ENCODE measurements at places on chromosomes 11 and 22. TPM values are rescaled to one million over a fixed set of nuclear protein-coding genes. Genes with fewer than 3 reads are reported as not detected.

XNDC1N gene
- 7.2 TPM for total RNA-seq

DNA sequence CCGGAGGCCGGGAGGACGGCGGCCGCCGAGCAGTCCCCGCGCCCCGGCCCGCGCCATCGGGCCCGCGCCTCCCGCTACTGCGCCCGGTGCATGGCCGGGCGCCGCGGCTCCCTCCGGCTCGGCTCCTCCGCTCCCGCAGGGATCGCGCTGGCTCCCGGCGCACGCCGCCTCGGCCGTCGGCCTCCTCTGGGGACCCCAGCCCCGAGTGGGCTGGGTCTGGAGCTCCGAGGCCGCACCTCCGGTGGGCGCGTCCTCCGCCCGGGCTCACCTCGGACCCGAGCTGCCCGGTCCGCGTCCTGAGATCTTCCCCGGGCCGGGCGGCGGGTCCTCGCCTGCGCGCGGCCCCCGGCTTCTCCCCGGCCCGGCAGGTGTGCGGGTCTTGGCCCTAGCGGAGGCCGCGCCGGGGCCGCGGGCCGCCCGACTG is 251 bp downstream of the SHISA8 start:
- no peak for DNase-seq
- peaks cover 79% of the 10 kb centered on the region for H3K27me3 ChIP-seq
- H3K4me1 ChIP-seq, result peaks cover 2% of the 10 kb centered on the region
- H3K27ac ChIP-seq, result no peak overlapping the region
- no peaks in the 10 kb centered on the region for H3K36me3 ChIP-seq
- H3K4me3 ChIP-seq, result no peak overlapping the region

GGT1 gene
- 1.7 TPM for total RNA-seq

TESMIN gene
- total RNA-seq, result 0.56 TPM

KRTAP5-8 gene
- total RNA-seq, result not detected

GRCh38 chr11:67309661-67310061 is 6.3 kb downstream of the SSH3 start:
- no peak overlapping the region for H3K4me3 ChIP-seq
- no peak for DNase-seq
- peaks cover 34% of the 10 kb centered on the region for H3K36me3 ChIP-seq
- no peaks in the 10 kb centered on the region for H3K27me3 ChIP-seq
- no peak overlapping the region for H3K27ac ChIP-seq
- H3K4me1 ChIP-seq, result peaks cover 2% of the 10 kb centered on the region

DNA sequence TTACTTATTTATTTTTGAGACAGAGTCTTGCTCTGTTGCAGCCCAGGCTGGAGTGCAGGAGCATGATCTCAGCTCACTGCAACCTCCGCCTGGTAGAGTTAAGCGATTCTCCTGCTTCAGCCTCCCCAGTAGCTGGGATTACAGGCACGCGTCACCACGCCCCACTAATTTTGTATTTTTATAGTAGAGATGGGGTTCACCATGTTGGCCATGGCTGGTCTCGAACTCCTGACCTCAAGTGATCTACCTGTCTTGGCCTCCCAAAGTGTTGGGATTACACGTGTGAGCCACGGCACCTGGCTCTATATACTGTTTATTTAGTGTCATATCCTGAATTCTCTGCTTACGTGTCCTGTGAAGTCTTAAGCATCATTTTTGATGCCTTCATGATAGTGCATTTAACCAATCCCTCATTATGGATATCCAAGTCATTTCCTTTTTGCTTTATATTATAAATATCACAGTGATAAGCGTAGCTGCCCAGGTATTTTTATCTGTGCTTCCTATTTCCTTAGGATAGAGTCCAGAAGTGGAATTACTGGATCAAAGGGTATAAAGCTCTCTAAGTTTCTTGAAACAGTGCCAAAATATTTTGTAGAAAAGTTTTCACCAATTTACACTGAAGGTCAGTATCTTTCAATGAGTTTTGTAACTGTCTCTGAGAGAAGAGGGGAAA is 871 bp upstream of the SIDT2 start:
- peak overlapping the region; percentile 67 for H3K27ac ChIP-seq
- 0 out of 2 replicates have a peak overlapping the region, but pooled peaks have one; percentile 18 for H3K4me3 ChIP-seq
- H3K27me3 ChIP-seq, result no peaks in the 10 kb centered on the region
- DNase-seq, result no peak
- peaks cover 10% of the 10 kb centered on the region for H3K36me3 ChIP-seq
- peaks cover 13% of the 10 kb centered on the region for H3K4me1 ChIP-seq

GRCh38 chr22:19177164-19178064 is 1.1 kb downstream of the SLC25A1 start:
- H3K4me1 ChIP-seq, result peaks cover 29% of the 10 kb centered on the region
- DNase-seq, result no peak
- H3K36me3 ChIP-seq, result peaks cover 8% of the 10 kb centered on the region
- peak overlapping the region; percentile 70 for H3K27ac ChIP-seq
- H3K4me3 ChIP-seq, result peak overlapping the region; percentile 94
- no peaks in the 10 kb centered on the region for H3K27me3 ChIP-seq

DNA sequence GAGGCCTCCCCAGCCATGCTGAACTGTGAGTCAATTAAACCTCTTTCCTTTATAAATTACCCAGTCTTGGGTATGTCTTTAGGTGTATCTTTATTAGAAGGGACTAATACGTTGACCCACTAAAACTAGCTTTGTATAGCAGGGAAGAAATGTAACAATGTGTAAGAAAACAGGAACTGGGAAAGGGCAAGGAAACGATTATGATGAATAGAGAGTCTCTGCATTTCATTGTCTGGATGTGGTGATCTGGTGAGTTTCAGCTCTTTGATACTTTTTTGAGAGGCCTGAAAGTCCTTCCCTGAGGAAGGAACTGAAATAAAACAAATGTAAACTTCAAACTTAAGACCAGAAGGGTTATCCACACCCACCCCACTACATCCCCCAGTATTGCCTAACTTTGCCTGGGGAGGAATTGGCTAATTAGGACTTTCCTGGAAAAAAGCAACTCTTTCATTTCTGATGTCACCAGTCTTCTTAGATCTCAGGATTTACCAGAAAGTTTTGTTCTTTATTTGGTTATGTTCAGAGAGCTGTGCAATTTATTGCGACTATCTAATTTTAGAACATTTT is 119.0 kb downstream of the LDLRAD3 start:
- no peaks in the 10 kb centered on the region for H3K36me3 ChIP-seq
- no peaks in the 10 kb centered on the region for H3K4me1 ChIP-seq
- H3K4me3 ChIP-seq, result no peak overlapping the region
- 0 out of 2 replicates have a peak, but pooled peaks cover 2% of the 10 kb centered on the region for H3K27me3 ChIP-seq
- H3K27ac ChIP-seq, result no peak overlapping the region

NAALADL1 gene
- total RNA-seq, result 3.8 TPM

GRCh38 chr11:2584434-2584811 is 115.4 kb downstream of the KCNQ1OT1 start:
- no peaks in the 10 kb centered on the region for H3K4me1 ChIP-seq
- H3K4me3 ChIP-seq, result no peak overlapping the region
- peaks cover 10% of the 10 kb centered on the region for H3K27me3 ChIP-seq
- H3K27ac ChIP-seq, result no peak overlapping the region
- DNase-seq, result no peak
- H3K36me3 ChIP-seq, result no peaks in the 10 kb centered on the region

GRCh38 chr22:30314915-30315314 is 11.8 kb downstream of the TBC1D10A start:
- peak; percentile 67 for DNase-seq
- peaks cover 8% of the 10 kb centered on the region for H3K36me3 ChIP-seq
- peaks cover 54% of the 10 kb centered on the region for H3K4me1 ChIP-seq
- no peak overlapping the region for H3K27ac ChIP-seq
- no peaks in the 10 kb centered on the region for H3K27me3 ChIP-seq

P2RX6 gene
- 0.56 TPM for total RNA-seq

- peaks cover 2% of the 10 kb centered on the region for H3K4me1 ChIP-seq
- DNase-seq, result peak; percentile 43
- no peaks in the 10 kb centered on the region for H3K27me3 ChIP-seq
- H3K4me3 ChIP-seq, result peak overlapping the region; percentile 95
Measured at GRCh38 chr11:18527512-18527911, 770 bp upstream of the TSG101 start.

PPP2R1B gene
- 52.8 TPM for total RNA-seq

RFPL2 gene
- not detected for total RNA-seq

- no peak overlapping the region for H3K4me3 ChIP-seq
- H3K27ac ChIP-seq, result no peak overlapping the region
- peaks cover 37% of the 10 kb centered on the region for H3K27me3 ChIP-seq
- no peaks in the 10 kb centered on the region for H3K4me1 ChIP-seq
Measured at GRCh38 chr11:76228071-76228874, 22.0 kb upstream of the WNT11 start.

DNA sequence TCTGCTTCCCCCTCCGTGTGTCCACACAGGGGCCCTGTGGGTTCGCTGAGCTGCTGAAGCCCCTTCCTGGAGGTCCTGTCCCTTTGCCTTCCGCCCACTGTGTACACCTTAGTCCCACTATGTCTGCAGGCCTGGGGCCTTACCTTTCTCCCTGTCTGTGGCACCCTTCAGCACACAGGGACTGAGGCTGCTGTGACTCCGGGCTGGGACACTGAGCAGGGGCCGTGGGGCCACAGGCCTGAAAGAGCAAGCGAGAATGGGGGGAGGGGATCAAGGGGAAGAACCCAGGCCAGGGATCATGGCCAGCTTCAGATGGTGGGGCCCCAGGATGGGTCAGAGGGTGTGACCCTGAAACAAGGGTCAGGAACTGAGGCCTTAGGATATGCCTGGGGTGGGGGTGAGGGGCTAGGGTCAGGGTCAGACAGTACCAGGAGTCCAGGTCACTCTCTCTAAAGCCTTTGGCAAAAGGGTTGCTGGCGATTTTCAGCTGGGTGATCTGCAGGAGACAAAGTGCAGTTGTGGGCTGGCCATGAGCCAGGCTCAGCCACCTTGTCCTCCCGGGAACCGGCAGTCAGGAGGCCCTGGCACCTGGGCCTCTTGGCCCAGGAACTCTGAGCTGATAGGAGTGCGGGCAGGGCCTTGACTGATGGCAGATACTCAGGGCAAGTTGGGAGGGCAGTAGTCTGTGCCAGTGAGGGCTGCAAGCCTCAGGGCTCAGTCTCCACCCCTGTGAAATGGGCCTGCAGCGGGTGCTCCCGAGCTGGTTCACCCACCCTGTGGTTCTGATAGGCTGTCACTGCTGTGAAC is 2.6 kb upstream of the NUDT8 start:
- no peaks in the 10 kb centered on the region for H3K36me3 ChIP-seq
- H3K4me1 ChIP-seq, result 0 out of 2 replicates have a peak, but pooled peaks cover 3% of the 10 kb centered on the region
- H3K4me3 ChIP-seq, result no peak overlapping the region
- no peak for DNase-seq
- no peak overlapping the region for H3K27ac ChIP-seq

GDPD4 gene
- not detected for total RNA-seq

DNA sequence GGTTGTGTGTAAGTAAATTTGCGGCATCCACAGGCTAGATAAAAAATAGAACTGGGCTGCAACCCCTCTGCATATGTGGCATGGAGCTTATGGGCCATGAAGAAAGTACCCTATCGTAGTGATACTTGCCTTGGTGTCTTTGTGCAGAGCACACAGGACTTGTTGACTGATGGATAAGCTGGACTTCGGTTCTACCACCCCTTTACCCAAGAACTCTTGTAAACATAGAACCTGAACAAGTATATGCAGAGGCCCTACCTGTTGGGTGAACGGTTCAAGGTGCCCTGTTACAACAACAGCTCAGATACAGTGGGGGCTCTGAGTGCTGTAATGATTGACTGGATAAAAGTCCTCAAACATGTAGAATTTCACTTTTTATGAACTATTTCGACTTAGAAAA is 3.0 kb upstream of the LGR4 start:
- no peaks in the 10 kb centered on the region for H3K36me3 ChIP-seq
- no peak overlapping the region for H3K27ac ChIP-seq
- H3K4me3 ChIP-seq, result no peak overlapping the region

MS4A12 gene
- total RNA-seq, result not detected

SAA2 gene
- total RNA-seq, result not detected

SMC1B gene
- not detected for total RNA-seq

OR6A2 gene
- 0.72 TPM for total RNA-seq

DNA sequence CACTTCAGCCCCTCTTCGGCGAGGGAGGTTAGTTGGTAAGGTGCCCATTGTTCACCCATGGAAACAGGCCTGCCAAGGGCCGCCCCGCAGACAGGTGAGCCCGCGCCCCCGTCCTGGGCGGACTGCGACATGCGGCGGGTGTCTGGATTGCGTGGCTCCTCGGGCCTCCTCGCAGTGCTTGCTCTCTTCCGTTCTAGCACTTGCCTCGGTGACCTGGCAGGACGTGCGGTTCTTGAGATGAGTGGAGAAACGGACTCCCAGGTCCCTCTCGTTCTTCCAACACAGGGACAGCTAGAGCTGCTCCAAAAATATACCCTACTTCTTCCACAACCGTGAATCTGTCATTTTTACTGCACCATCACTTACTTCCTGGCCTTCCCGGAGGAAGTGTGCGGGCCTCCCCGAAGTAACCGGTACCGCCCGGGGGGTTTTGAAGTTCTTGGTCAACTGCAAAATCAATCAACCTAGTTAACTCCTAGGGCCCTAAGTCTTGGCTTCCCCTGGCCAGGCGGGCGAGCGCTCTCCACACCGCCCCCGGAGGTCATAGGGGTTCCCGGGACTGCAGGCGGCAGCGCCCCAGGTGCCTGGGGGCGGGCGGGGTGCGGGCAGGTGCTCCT is 745 bp upstream of the ZBTB44 start:
- H3K27me3 ChIP-seq, result no peaks in the 10 kb centered on the region
- no peak overlapping the region for H3K4me3 ChIP-seq
- no peaks in the 10 kb centered on the region for H3K36me3 ChIP-seq
- H3K27ac ChIP-seq, result no peak overlapping the region

XKR3 gene
- not detected for total RNA-seq

GRCh38 chr11:69922596-69923111 is 103.4 kb upstream of the FGF3 start:
- H3K4me3 ChIP-seq, result no peak overlapping the region
- peaks cover 12% of the 10 kb centered on the region for H3K4me1 ChIP-seq
- no peaks in the 10 kb centered on the region for H3K36me3 ChIP-seq
- H3K27ac ChIP-seq, result no peak overlapping the region
- peaks cover under 1% of the 10 kb centered on the region for H3K27me3 ChIP-seq

- no peak for DNase-seq
- no peak overlapping the region for H3K27ac ChIP-seq
- no peaks in the 10 kb centered on the region for H3K27me3 ChIP-seq
- no peak overlapping the region for H3K4me3 ChIP-seq
Measured at GRCh38 chr11:26767060-26767459, 45.2 kb upstream of the SLC5A12 start.

DNA sequence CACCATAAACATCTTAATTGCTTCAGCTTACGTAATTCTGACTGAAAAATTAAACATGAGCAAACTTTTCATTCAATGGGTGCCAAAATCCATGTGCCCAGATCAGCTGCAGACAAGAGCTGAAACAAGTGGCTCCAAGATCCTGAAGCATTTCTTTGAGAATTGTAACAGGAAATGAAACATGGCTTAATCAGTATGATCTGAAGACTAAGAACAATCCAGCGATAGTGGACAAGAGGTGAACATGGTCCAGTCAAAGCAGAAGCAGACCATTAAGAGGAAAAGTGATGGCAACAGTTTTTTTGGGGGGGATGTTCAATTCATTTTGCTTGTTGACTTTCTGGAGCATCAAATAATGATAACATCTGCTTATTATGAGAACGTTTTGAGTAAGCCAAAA is 1964.5 kb upstream of the RAG2 start:
- H3K27ac ChIP-seq, result no peak overlapping the region
- no peaks in the 10 kb centered on the region for H3K4me1 ChIP-seq
- no peak overlapping the region for H3K4me3 ChIP-seq
- H3K36me3 ChIP-seq, result no peaks in the 10 kb centered on the region
- no peak for DNase-seq
